ENCODE measurements at places on chromosomes 12 and 14.

GRCh38 chr12:50507474-50507838, 2.7 kb downstream of the DIP2B start:
- DNase-seq, result no peak

DNA sequence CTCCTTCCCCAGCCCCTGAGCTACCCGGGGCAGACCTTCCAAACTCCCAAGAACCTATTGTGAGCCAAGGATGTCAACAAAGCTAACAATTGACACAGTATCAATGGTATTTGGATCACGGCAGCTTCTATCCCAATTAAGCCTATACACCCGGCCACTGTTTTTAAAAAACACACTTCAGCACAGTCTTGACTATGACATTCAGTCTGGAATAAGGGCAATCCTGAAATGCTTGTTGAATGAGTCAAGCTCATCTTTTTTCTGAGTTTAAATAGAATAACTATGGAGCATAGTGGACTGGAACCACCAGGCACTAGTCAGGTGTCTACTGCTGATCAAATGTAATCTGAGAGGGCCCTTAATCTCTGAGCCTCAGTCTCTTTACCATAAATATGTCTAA, 5.7 kb downstream of the DENND5B start:
- no peak for DNase-seq

GRCh38 chr14:72545411-72546311, 348.2 kb downstream of the DPF3 start:
- no peak for DNase-seq

- no peak for DNase-seq
Observed at GRCh38 chr12:9925705-9926393, 6.3 kb downstream of the CLEC2A start.

- DNase-seq, result no peak
Observed at GRCh38 chr12:126084480-126084879, 1019.2 kb downstream of the AACS start.

DNA sequence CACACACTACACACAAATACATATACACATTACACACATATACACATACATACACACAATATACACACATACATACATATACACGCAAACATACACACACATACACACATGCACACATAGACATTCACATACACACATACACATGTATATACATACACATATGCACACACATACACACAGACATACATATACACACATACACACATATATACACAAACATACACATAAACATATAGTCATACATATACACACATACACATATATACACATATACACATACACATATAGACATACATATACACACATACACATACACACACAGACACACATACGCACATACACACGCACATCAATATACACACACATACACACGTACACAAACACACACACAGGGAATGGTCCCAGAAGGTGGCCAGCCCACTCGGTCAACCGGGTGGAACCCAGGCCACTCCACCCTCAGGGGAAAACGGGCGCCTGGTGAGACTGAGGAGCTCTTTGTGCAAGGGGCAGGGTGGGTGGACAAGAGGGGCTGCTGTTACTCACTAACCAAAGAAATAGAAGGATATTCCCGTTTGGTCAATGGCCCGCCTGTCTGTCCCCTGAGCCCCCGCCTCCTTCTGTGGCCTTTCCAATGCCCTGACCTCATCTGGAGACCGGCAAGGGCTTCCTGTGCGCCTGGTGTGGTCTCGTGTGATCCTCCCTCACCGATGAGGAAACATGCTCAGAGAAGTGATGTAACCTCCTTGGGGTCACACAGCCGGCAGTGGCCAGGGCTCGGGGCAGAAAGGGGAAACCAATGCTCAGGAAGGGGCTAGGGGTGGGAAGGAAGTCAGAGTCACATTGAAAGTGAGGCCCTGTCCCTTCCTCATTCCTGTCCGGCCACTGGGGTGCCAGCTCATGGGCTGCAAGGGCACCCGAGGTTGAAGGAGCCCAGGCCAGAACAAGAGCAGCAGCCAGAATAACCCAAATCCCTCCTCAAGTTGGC, 5.3 kb downstream of the TRPV4 start:
- DNase-seq, result peak; percentile 81

DNA sequence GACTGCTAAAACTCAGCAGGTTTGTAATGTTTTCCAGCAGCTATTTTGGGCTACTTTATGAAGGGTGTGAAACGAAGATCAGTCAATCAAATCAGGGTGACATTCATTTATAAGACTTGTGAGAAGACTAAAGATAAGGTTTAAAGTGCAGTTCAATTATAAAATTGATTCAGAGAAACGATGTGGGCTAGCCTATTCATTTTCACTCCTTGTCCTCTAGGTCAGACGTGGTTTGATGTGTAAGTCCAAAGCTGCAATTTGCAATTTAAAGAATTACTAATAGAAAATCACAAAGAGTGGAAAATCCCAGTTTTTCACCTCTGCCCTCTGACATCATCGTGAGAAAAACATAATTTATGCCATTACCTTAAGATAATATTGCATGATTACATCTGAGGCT, 243.5 kb upstream of the NOVA1 start:
- DNase-seq, result no peak

- DNase-seq, result no peak
Observed at GRCh38 chr14:88318406-88318805, 4.7 kb downstream of the KCNK10 start.

DNA sequence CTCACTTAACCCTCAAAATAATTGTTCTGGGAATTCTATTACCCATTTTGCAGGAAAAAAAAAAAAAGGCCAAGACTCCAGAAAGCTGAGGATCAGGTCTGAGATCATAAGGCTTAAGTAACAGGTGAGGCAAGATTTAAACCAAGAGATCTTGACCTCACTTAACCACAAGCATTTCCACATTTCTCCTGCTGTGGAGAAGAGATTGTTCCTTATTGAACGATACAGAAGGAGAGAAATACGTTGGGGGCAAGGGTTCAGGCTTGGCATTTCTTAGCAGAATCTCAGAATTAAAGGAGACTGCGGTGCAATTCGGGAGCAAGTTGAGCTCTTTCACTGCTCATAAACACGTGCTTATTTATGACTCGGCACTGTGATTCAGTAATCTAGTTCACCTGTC, 885.3 kb upstream of the TMEM132C start:
- no peak for DNase-seq

DNA sequence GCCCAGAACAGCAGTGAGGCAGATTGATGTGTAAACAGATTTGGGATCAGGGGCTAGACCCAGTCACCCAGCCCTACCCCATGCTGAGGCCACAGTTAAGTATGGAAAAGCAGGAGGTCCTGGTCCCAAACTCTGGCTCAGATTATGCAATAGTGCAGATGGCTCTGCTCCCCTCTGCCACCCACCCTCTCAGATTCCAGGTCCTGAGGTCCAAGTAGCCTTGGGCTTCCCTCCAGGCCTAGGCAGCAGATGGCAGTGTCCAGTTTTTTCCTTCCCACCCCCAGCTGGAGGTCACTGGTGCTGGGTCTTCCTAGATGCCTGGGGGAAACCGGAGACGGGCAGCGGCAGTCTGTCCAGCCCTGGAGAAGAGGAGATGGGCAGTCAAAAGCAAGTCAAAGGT, 2.8 kb upstream of the DHH start:
- DNase-seq, result no peak

DNA sequence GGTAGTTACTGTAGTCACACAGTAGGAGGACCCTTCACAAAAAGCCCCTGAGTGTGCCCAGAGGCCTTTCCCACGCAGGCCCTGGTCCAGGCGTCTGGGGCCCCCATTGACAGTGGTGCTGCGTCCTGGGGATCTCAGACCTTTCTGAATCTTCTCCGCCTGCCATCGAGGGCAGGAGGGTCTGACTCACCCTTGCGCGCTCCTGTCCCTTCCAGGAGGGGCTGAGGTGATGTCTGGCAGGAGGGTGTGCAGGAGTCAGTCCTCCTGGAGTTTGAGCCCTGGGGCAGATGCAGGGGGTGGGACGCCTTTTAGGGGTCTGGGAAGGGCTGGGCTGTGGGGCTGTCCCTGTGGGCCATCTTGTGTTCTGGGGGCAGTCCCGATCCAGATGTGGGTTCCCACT, 386.8 kb downstream of the TMEM121 start:
- no peak for DNase-seq

DNA sequence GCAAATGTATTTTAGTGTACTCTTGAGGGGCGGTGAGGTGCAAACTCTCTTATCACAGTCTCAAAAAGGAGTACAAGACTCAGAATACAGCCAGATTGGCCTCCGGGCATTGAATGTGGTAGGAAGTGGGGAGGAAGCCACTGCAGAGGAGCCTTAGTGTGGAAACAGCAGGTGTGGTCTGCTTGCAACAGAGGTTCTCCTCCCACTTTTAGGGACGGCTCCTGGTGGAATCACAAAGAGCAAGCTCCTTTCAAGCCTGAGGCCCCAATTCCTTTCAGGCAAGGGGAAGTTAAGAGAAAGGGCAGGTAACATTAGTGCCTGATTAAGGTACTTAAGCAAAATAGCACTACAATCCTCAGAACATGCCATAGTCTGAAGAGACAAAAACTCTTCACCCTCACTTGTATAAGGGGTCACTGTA, 23.7 kb upstream of the SLC2A3 start:
- no peak for DNase-seq

GRCh38 chr14:94992046-94992445, 165.3 kb downstream of the DICER1 start:
- no peak for DNase-seq

All from suprapubic skin (tissue), 4 donors.